ENCODE measurements at places on chromosomes 12 and 14.

DNA sequence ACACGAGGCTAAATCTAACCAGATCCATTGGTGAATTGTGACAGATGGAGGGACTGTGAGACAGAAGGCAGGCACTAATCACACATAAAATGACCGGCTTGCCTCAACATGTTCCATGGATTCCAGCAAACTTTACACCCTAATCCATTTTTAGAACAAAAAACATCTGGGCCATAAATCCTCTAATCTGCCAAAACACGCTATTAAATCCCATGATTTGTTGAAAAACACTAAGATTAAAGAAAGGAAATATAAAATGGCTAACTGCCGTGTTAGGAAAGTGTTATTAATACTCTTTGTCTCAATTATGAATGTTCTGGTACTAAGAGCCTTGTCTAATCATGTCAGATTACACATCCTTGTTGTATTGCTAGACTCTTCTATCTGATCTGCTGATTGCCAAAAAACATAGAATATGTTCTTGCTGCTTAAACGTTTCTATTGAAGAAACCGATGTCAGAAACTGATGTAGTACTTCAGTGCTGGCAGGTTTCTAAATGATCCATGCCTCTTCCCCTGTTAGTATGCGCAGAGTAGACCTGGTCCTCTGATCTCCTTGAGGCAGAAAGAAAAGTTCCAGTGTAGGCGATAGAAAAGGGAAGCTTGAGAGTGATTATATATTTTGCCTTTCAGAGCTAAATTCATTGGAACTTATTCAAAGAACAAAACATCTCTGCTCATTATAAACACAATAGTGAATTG is 384.9 kb downstream of the SOX5 start:
- DNase-seq: no peak

DNA sequence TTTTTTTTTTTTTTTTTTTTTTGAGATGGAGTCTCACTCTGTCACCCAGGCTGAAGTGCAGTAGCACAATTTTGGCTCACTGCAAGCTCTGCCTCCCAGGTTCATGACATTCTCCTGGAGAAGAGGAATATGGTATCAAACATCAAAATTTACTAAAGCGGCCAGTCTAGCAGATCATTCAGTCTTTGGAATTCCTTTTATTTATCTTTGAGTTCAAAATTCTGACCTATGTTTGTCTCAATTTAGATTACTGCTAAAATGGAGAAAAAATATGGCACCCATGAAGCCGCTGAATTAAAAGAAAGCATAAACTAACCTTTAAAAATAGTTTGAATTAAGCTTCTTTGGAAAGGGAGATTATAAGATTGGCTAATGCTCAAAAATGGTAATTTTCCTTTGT is 64.5 kb upstream of the EGLN3 start:
- no peak for DNase-seq

DNA sequence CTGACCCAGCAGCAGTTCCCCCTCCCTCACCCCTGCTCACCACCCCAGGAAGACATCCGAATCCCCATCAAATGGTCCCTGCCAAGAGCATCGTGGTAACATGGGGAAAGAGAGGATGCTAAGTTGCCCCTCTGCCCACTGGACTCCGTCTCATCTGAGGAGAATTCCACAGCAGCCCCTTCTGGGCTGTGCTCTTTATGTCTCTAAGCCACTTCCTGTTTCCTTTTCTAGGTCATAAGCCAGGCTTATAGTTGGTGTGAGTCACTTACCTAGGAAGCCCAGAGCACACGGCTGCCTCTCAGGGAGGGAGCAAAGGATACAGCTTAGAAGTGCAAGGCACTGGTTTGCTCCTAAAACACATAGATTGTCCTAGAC is 76.0 kb downstream of the VCPKMT start:
- DNase-seq: no peak

GRCh38 chr12:125050446-125050845 is 14.8 kb upstream of the AACS start:
- no peak for DNase-seq

DNA sequence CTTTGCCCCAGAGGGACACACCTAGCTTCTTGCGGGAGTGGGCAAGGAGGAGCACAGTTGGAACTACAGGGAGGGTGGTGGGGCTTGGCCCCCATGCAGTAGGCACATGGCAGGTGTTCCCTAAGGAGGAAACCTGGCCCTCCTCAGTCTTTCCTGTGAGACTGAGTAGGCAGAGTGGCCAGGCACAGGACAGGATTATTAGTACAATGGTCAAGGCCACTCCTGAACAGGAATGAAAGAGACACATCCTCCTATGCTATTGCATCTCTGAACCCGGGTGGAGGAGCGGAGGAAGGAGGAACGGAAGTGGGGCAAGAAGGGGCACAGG is 846 bp downstream of the MYO1A start:
- no peak for DNase-seq

GRCh38 chr12:105933671-105934665 is 204.8 kb downstream of the NUAK1 start:
- no peak for DNase-seq

- no peak for DNase-seq
These were observed 26.3 kb downstream of the PAPLN start for GRCh38 chr14:73263606-73264005.

GRCh38 chr12:47881051-47881450 is 23.7 kb downstream of the VDR start:
- no peak for DNase-seq

DNA sequence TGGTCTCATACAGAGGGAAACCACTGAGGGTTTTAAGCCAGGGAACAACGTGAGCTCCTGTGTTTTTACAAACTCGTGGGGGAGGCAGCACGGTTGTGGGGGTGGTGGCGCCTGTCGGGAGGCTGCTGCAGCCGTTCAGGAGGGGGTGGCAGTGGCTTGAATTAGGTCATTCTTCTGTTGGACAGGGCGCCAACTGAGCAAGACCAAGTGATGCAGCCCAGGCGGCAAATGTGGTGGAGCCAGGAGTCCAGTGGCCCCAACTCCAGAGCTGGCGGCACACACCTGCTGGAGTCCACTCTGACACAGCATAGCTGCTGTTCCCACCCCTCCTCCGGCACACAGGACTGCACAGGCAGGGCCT is 27.8 kb downstream of the FBRSL1 start:
- no peak for DNase-seq

GRCh38 chr12:40522837-40523236 is 169.4 kb upstream of the CNTN1 start:
- DNase-seq: no peak
